ENCODE measurements at places on chromosomes 1 and 21.

DNA sequence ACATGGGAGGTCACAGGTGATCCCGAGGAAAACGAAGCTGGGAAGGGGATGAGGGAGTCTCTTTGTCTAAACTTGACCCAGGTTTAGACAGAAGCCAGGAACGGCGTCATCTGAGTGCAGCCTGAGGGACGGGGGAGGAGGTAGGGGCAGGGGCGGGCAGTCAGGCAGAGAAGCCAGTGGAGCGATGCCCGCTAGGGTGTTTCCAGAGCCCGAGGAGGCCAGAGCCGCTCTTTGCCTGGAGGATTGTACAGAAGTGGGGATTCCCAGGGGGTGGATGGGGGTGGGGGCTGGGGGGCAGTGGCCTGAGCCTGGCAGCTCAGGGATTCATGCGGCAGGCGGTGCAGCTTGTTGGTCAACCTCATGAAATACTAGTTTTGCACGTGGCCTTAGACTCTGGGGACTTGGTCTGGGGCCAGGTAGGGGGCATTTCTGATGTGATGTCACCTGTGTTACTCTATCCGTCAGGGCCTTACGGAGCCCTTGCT lies 58.4 kb downstream of the VPS26C start:
- DNase-seq: no peak

- DNase-seq: no peak
Measured at GRCh38 chr21:37647781-37648180, 268.5 kb downstream of the KCNJ6 start.

GRCh38 chr1:161946071-161946987 lies 77.3 kb downstream of the OLFML2B start:
- no peak for DNase-seq

DNA sequence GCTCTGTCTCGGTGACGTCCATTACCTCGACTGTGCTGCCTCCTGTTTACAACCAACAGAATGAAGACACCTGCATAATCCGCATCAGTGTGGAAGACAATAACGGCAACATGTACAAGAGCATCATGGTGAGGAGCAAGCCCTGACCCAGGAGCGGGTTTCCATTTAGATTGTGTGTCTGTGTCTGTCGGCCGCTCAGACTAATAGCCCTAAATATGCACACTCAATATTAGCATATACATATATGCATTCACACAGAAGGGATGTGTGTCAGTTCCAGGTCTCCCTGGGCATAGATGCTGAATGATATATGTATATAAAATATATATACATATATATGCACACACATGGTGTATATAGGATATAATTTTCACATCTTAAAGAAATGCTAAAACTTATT lies 111.7 kb downstream of the RGL1 start:
- no peak for DNase-seq

- no peak for DNase-seq
Measured at GRCh38 chr1:88175120-88175630, 508.9 kb upstream of the PKN2 start.

DNA sequence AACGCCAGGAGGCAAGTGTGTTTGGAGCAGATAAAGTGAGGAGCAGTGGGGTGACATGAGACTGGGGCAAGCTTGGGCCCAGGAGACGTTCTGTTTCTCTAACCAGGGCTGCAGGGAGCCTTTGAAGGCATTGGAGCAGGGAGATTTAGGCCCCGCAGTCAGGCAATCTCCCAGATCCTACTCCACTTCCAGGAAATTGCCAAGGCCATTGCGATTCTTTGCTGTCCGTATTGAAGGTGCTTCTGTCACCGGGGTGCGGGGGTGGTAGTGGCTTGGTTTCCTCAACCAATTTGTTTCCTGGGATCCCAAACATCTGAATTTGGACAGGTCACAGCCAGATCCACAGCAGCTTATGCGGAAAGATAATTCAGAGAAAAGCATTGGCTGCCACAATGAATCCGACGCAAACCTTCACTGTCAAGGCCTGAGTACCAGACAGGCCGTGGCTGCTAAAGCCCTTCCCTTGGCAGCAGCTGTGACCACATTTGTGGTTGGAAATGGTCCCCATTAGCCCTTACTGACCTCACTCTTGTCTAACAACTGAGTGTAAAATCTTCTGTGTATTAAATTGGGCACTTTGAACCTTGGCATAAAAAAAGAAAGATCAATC lies 385.6 kb downstream of the PTPRU start:
- DNase-seq: no peak

GRCh38 chr1:47944561-47944960 lies 52.6 kb downstream of the TRABD2B start:
- no peak for DNase-seq

DNA sequence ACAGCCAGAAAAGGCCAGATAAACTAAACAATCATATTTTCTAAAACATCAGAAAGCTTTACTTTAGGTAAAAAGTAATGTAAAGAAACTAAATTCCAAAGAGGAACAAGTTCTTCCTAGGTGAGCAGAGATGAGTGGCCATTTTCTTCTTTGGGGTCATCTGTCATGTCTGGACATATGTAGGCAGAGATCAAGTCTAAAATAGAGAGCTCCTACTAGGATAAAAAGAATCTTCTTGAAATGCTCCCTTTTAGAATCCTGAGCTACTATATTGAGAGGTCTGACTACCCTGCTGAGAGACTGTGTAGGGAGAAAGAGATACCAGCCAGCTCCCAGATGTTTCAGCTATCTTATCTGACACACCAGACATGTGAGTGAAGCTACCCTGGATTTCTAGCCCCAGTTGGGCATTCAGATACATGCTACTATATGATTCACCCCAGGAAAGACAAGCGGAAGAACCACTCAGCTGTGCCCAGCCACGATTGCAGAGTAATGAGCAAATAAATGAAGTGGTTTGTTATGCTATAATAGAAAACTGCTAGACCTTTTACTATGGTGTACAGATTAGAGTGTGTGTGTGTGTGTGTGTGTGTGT lies 80.1 kb downstream of the TTLL7 start:
- DNase-seq: no peak

GRCh38 chr1:159077120-159077961 lies 775 bp upstream of the AIM2 start:
- DNase-seq: peak; percentile 91

DNA sequence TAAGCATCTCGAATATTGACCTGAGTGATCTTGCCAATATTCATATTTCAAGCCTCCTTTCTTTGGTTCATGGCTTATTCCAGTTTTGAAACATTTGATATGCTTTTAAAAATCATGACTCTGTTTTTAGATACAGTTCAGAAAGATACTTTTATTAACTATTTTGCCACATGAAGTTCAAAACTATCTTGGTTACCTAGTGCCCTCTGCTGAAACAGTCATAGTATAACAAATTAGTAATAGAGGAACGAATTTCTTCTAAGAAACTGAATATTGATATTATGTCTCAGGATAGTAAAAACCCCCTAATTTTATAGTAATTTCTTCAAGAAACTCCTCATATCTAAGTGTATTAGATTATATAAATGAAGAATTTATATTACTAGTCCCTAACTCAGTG lies 52.6 kb upstream of the RC3H1 start:
- peak; percentile 37 for DNase-seq

DNA sequence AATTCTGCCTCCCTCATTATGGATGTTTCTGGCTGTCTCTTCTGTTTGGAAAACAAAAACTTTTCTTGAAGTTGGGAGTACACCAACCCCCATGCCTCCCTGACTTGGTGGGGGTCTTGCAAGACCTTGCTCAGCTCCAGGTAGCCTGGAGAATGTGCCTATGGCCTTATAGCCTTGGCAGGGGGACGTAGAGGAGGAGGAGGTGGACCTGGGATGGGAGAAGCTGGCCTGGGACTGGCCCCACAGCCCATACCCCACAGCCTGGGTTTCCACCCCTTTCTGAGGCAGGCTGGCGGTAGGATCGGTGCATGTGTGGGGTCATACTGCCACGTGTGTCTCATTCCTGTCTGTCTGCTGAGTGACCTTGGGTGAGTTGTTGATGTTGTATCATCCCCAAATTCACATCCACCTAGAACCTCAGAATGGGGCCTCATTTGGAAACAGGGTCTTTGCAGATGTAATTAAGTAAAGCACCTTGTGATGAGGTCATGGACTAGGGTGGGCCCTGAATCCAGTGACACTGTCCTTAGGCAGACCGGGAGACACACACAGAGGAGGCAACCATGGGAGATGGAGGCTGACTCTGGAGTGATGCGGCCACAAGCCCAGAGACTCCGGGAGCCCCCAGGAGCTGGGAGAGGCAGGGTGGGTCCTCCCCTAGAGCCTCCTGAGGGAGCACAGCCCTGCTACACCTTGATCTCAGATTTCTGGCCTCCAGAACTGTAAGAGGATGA lies 18.5 kb downstream of the OBSCN start:
- DNase-seq: no peak

GRCh38 chr1:198157847-198158725 lies 1.3 kb downstream of the NEK7 start:
- peak; percentile 62 for DNase-seq

GRCh38 chr1:225427235-225428067 lies at the start of gene LBR:
Gene LBR, minus strand, starts transcription at chr1:225428038. Its CDS starts 3,963 bp downstream, at chr1:225424075.
- DNase-seq: no peak

DNA sequence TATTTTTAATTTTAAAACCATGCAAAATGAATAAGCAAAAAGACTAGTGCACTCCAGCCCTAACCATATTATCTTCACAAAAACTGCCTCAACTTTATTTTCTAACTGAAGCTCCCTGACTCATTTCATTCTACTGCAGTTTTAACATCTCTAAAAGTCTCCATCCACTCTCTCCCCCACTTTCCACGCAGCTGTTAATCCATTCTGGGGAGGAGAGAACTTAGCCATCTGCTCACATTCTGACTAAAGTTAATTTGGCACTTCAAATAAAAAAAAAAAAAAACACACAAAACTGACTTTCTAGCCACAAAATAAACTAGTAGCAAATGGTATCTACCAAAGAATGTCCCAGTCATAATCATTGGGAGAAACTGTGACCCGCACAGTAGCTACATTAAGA lies 5.4 kb upstream of the MYBPHL start:
- no peak for DNase-seq

GRCh38 chr1:3022976-3023375 lies 1.7 kb downstream of the ACTRT2 start:
- DNase-seq: no peak

DNA sequence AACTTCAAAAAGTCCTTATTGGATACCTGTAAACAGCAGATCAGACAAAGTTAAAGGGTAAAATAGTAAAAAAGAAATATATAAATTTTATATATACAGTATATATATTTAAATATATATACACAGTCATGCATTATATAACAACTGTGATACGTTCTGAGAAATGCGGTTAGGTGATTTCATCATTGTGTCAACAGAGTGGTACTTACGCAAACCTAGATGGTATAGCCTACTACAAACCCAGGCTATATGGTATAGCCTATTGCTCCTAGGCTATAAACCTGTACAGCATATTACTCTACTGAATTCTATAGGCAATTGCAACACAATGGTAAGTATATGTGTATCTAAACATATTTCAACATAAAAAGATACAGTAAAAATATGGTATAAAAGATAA lies 222.7 kb downstream of the NUF2 start:
- DNase-seq: peak; percentile 79

DNA sequence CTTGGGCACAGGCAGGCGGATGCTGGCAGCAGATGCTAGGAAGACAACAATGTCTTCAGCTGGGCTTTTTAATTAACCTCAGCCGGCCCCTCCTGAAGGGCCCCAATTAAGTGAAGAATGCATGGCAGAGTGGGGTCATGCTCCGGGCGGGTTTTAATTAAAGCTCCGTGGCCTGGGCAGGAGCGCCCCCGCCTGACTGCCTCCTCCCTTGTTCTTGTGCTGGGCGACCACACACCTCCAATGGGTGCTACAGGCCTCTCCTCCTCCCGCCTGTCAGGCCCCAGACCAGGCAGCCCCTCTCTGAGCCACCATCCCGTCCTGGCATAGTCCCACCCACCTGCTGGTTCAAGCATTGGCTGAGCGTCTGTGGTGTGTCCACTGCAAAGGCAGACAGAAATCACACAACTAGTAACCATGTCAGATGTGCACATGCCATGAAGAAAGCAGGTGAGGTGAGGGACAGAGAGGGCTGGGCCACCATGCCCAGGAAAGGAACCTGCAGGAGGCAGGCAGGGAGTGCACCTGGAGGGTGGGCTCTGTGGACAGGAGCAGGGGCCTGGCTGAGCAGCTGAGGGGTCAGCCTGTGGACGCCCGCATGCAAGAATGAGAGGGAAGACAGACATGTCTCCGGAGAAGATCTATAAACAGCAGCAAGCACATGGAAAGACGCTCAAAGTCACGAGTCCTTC lies 8.5 kb upstream of the ARF1 start:
- no peak for DNase-seq

GRCh38 chr1:21437341-21437640 lies 2.6 kb upstream of the NBPF3 start:
- no peak for DNase-seq

DNA sequence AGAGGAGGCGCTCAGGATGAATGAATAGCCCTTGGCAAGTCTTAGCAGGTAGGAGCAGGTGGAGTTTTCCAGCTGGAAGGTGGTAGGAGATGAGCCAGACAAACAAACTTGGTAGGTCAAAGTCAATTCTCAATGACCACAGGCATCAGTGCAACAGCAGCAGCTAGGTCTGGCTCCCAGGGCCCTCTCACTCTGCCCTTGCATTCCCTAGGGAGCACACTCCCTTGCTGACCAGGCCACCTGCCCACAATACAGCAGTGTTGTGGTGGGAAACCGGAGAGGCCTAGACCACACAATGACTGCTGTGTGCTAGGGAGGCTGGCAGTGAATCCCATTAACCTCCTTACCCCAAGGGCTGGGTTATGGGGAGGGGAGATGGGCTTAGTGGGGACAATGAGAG lies 13.0 kb upstream of the PAQR6 start:
- no peak for DNase-seq

DNA sequence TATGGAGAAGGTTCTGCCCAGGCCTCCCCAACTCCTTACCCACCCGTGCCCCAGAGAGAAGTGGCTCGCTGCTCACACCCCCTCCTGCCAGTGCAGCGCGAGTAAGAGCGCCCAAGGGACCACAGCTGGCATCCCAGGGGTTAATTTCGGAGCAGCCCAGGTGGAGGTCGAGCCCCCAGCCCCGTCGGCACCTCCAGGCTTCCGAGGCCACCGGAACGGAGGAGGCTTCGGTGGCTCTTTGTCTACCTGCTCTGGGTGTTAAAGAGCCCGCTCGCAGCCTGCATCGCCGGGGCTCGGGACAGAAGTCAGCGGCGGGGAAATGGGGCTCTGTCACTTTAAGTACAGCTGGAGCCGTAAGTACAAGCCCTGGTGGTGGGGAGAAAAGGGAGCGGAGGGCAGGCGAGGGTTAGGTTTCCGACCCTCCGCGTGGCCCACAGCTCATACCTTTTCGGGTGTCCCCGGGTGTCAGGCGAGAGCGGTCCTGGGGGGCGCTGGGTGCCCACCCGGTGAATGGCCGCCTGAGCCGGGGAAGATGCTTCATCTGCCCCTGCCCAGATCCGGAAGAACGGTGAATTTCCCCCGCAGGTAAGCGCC lies 89.4 kb upstream of the IPO9 start:
- DNase-seq: no peak

DNA sequence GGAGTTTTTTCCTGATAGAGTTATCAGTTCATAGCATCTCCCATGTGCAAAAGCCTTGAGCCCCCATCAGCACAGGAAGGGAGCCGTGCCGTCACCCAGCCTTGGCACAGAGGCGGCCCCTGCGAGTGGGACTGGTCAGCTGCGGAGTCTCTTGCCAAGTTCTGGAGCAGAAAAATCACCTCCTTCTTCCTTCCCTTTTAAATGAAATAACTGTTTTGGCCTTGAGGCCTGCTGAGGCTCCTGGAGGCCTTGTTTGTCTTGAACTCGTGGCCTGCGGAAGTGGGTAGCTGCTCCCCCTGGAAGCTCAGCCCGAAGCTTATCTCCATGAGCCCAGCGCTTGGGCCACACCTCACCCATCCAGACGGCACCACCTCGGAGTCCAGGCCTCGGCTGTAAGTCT lies 145.7 kb upstream of the TMEM51 start:
- no peak for DNase-seq
